ENCODE measurements at places on chromosomes 5 and 9.

DNA sequence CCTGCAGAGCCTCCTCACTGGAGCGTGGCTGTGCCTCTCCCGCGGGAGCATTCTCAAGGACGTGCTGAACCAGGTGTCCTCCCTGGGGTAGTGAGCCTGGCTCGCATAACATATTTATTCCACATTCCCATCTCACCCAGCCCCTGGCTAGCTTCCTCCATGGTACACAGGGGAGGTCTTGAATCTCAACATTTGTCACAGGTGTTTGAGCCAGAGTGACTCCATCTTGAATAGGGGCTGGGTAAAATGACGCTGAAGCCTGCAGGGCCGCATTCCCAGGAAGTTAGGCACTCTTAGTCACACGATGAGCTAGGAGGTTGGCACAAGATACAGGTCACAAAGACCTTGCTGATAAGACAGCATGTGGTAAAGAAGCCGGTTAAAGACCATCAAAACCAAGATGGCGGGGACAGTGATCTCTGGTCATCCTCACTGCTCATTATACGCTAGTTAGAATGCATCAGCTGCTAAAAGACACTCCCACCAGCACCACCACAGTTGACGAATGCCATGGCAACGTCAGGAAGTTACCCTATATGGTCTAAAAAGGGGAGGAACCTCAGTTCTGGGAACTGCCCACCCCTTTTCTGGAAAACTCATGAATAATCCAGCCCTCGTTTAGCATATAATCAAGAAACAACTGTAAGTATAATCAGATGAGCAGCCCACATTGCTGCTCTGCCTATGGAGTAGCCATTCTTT, 273.8 kb upstream of the IRX4 start:
- DNase-seq, result no peak

DNA sequence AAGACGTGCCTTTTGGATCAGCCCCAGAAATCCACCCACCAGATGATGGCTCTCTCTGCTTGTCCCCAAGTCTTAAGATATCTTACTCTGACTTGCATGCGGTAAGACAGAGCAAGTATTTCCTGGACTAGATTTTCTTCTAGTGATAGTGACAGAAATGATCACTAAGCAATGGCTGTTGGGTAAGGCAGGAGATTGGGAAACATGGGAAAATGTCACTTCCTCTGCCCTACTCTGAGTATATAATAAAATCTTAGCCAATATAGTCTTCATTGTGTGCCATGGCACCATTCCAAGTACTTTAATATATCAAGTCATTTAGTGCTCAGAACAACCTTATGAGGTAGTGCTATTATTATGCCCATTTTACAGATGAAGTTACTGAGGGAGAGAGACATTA, 31.0 kb upstream of the GNA14 start:
- no peak for DNase-seq

GRCh38 chr5:5350101-5350500, 72.4 kb upstream of the ICE1 start:
- DNase-seq, result no peak

GRCh38 chr5:84614906-84615305, 230.2 kb upstream of the EDIL3 start:
- DNase-seq, result no peak

DNA sequence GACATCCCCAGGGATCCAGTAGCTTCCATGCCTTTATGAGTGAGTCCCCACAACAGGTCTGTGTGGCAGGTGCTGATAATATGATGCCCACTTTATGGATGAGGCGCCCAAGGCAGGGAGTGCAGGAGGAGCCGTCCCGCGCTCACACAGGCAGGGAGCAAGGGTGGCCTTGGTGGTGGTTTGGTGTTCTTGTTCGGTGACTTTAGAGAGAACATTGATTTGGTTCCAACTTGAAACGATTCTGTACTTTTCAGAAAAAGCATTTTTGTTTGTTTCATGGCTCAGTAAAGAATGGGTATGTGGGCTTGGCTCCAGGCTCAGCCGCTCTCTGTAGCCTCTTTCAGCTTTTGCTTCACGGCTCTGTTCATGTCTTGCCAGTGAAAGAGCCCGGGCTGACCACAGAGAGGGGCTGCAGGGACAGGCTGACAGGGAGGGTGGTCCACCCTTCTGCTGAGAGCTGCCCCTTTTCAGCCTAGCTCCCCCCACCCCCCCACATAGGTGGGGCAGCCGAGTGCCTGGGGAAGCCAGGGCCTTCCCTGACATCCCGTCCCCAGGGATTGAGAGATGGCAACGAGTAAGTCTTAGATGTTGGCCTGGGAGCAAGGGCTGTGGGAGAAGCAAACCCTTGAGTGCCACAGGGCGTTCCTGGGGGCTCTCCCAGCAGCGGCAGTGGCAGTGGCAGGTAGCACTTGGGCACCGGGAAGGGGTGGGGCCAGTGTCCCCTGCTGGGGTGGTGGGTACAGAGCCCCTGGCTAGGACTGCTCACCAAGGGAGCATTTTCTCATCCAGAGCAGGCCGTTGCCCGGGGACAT, 28.0 kb downstream of the NCS1 start:
- no peak for DNase-seq
